ENCODE measurements at places on chromosomes 13 and 19.

DNA sequence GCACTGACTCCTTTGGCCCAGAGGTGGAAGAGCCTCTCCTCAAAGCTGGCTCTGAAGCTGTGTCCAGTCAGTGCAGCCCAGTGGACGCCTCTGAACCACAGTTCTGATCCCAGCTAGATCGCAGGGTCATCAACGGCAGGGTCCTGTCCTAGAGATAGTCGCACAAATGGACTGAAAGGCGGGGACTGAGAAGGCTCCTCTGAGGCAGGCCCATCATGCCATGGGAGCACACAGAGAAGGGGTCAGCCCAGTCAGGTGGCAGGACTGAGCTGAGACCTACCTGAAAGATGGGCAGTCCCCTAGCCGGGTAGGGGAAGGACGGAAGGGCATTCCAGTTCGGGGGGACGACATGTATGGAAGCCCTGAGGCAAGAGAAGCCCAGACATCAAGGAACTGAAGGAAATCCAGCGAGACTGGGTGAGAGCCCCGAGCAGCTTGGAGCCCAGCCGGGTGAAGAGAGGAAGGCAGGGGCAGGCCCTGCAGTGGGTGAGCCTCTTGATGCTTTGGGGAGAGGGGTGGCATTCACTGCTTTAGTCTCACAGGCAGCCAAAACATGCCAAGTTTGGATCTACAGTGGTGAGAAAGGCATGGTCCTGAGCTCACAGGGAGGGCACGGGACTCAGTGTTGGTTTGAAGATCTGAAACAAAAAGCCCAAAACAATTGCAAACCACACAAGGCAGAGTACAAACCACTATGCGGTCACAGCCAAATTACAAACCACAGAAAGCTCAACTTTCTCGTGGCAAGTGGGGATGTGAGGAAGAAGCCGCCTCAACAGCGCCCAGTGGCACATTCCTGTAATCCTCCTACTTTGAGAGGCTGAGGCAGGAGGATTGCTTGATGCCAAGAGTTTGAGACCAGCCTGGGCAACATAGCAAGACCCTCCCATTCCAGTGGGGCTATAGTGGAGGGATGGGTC, 10.0 kb downstream of the CALM3 start:
- DNase-seq: no peak

- DNase-seq: no peak
Measured at GRCh38 chr13:26497968-26498511, 59.4 kb upstream of the WASF3 start.

DNA sequence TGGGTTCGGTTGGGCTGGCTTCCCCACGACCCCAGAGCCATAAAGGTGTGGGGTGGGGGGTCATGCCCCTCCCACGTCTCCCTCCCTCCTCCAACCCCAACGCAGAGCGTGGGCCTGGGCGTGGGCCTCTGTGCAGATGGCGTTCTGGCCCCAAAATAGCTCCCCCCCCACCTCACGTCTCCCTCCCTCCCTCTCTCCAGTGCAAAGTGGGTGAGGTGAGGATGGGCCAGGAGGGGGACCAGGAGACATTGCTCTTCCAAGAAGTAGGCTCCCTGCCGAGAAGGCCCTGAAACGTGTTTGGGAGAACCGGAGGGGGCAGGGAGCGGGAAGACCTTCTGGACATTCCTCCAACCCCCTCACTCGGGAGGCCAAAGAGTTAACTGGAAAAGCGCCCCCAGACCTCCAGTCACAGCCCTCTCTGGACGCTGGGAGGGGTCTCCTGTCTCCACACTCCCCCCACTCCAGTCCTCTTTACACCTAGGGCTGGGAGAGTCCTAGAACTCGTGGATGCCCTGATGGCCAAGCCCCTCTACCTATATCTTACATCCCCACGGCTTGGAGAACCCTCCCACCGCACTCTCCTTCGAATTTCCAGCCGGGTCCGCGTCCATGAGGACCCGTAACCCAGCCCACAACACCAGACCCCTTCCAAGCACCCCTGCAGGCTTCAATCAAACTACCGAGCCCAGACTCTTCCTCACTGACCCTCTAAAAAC, 855 bp downstream of the UNC13A start:
- DNase-seq: no peak

DNA sequence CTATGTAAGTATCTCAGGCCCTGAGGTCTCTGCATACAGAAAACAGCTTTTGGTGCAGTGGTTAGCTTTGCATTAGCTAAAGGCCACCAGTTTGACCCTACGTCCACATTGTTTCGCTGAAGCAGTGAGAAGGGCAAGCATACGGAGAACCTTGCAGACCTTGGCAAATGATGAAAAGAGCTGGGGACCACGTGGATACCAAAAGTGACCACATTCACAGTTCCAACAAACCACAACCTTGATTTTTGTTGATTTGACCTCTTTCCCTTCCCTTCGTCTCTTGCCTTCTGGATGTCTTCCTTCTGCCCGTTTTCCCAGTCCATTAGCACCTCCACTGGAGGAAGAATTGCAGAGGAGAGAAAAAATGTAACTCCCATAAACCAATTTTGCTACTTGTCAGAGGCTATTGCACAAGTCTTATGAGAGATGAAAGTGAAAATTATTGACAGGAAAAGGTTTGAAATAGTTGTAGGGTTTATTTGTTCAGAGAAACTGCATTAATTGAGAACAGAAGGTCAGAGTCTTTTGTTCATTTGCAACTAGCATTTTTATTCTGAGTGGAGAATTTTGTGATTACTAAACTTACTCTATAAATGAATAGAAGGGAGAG, 293.9 kb upstream of the HTR2A start:
- no peak for DNase-seq

DNA sequence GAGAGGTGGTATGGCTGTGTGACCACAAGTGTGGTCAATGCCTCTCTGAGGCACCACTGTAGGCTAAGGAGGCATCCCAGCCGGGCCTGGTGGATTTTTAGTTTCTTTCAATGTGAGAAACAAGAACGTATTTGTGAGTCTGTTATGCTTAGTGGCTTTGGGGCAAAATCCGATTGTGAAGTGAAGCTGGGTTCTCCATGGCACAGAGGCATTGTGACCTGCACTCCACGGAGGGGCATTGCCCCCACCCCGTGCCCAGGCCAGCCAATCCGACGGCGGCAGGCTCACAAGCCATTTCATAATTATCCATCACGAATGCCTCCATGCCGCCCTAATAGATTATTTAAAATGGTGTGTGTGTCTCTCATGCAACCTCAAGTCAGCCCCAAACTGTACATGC, 151.6 kb downstream of the ZNF536 start:
- DNase-seq: no peak

DNA sequence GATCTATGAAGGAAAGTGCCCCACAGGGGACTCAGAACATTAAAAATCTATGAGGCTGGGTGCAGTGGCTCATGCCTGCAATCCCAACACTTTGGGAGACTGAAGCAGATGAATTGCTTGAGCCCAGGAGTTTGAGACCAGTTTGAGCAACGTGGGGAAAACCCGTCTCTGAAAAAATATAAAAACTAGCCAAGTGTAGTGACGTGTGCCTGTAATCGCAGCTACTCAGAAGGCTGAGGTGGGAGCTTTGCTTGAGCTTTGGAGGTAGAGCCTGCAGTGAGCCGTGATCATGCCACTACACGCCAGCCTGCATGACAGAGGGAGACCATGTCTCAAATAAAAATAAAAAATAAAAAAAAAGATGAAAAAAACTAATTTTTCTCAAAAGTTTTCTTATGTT, 1070.6 kb downstream of the PCDH9 start:
- no peak for DNase-seq

- no peak for DNase-seq
Measured at GRCh38 chr13:91816263-91816807, 417.9 kb downstream of the GPC5 start.

DNA sequence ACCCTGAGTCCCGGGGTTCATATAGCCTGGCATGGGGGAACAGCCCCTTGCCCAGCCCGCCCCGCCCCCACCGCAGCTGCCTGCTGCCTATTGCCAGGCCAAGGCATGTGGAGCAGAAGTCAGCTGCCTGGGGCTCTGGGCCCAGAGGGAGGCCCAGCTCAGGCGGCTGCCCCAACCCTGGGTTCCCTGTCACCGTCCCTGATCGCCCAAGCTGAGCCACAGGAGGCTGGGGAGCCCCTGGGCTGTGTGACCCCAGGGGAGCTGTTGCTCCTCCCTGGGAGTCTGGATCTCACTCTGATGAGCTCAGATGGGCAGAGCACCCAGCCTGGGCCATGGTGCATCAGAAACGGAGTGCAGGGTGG, 1.4 kb downstream of the PLIN4 start:
- no peak for DNase-seq
